Activated naive CD8-positive, alpha-beta T cell treated with anti-CD3 and anti-CD28 coated beads, Interleukin-2, amount 50 U/mL, for 16 hours (primary cell): ENCODE measurements at places on chromosomes 11 and 22.

- no peak for DNase-seq
Measured at GRCh38 chr22:37639070-37639760, at the start of gene SH3BP1. Gene SH3BP1 (plus strand): TSS chr22:37639669. CDS start chr22:37639788, 119 bp downstream.

- no peak for DNase-seq
Measured at GRCh38 chr11:133911171-133911570, 45.6 kb downstream of the IGSF9B start.

GRCh38 chr22:20436307-20436767 lies 1.3 kb downstream of the SCARF2 start:
- DNase-seq, result no peak

DNA sequence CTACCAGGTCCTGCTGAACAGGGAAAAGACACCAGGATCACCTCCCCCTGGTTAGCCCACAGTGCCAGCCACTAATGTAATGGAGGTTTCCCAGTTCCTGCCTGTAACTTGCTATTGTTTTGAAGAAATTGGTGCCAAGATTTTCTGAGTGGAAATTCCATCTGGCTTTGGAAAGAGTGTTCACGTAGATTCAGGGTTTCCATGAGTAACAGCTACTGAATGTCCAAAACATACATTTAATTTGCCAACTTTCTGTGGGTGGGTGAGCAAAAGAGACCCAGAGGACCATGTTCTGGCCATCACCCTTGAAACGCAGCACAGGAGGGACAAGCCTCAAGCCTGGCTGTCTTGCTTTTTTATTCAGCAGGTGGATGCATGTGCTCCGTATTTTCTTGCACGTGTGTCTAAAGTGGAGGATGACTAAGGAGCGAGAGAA lies 8.8 kb upstream of the DKK3 start:
- no peak for DNase-seq

GRCh38 chr11:128862908-128863660 lies 4.0 kb downstream of the KCNJ1 start:
- no peak for DNase-seq

GRCh38 chr11:57777969-57778317 lies 16.3 kb downstream of the CTNND1 start:
- no peak for DNase-seq

DNA sequence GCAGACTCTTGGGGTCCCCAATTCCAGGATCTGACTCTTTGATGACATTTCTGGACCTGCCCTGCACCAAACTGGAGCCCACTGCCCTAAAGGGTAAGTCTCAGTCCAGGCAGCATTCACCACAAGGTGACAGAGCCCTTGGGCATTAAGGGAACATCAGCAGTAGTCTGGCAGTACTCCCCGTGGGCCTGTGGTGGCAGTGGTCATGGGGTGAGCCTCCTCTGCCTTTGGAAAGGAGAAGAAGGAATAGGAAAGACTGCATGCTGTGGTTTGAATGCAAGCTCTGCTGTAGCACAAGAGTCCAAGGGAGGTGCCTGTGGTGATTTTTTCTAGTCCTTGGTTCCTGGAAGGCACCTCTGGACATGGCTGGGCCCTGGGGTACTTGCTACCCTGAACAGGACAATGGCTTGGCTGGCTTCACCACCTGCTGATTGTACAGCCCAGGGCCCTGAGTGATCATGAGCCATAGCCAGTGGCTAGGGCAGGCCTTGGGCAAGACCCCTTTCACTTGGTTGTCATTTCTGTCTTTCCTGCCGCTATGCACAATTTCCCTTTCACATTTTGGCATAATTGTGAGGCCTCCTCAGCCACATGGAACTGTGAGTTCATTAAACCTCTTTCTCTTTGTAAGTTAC lies 160.7 kb upstream of the GRIA4 start:
- DNase-seq, result no peak
